SK-MEL-5 (cell line): ENCODE measurements at places on chromosomes 7 and 10. TPM values are rescaled to one million over a fixed set of nuclear protein-coding genes. Genes with fewer than 3 reads are reported as not detected.

- no peak for DNase-seq
Observed at GRCh38 chr10:118369641-118370205, 27.6 kb upstream of the FAM204A start.

The WNT8B gene
- total RNA-seq, result not detected in 2 replicates

DNA sequence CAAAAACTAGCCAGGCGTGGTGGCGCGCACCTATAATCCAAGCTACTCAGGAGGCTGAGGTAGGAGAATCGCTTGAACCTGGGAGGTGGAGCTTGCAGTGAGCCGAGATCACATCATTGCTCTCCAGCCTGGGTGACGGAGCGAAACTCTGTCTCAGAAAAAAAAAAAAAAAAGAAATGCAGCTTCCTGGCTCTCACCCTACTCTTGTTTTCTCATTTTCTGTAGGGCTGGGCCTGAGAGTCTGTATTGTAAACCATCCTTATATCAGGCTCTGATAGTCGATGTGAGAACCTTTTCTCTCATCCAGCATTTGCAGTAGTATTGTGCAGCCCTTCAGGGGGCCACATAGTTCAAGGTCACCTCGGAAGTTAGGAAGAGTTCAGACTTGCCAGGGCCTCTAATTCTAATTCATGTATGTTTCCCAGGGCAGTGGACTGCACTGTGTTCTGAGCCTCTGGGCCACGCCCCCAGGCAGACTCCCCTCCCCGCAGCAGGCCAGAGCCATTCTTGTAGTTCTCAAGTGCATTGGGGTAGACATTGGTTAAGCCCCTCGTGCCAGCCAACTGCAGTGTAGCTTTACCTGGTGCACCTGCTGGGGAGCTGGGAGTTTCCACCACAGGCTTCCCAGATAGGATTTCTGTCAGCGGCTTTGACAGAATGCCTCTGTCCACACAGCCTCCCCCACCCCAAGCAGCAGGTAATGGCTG lies 38.3 kb upstream of the PDCD4 start:
- no peak for DNase-seq

The MOGAT3 gene
- total RNA-seq, result not detected in 2 replicates

DNA sequence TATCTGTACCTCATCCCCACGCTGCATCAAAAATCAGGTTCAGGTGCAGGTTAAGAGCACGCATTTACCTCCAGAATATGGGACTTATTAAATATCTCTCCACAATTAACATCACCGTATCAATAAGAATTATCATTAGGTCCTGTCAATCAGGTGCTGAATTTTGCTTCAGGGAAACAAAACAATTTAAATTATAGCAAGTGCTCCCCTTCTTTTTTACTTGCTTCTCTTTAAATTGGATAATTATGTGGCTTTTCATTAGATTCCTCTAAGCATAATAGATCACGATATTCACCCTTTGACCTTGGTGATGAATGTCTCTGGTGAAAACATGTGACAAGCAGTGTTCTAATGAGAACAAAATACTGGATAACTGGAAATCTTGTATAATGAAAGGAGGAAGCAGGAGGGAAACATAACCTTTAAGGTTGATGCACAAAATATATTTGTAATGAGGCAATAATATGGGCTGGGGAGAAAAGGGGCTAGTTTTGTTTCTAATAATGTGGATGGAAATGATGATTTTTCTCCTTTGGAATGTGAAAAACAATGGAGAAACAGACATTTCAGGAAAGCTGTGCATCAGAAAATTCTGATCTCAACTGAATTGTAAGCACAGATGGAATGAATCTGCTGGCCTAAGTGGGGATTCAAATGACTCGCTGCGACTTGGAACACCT lies 166.9 kb downstream of the SNX10 start:
- DNase-seq, result no peak
